ENCODE measurements at places on chromosomes 16 and 17. TPM values are rescaled to one million over a fixed set of nuclear protein-coding genes. Genes with fewer than 3 reads are reported as not detected.

Gene SLFN5
- total RNA-seq = 67.8 TPM

Gene RNU2-1
- not detected for total RNA-seq

Gene AANAT
- total RNA-seq = not detected

Gene DOK4
- total RNA-seq = 34.5 TPM

Gene CDK5R1
- total RNA-seq = 0.64 TPM

Gene FKBP10
- 228 TPM for total RNA-seq

Gene KLHL36
- 66.7 TPM for total RNA-seq

Gene SLC5A11
- total RNA-seq = not detected

Gene KCNH4
- not detected for total RNA-seq

Gene USP43
- not detected for total RNA-seq

DNA sequence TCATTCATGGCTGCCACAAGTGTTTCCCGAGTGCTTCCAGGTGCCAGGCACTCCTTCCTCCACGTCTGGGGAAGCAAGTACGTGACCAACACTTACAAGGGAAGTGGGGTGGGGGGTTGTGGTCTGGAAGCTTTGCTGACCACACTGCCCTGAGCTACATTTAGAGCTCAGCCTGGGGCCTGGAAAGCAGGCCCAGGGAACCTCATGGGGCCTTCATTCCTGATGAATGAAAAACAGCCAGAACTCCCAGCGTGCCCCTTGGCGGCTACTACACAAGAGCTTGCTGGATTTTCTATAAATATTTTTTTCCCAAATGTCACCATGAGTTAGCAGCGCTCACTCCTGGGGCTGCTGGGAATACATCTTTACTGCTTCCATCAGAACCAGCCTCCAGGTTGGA lies 73.3 kb downstream of the ABCC12 start:
- DNase-seq = no peak

GRCh38 chr16:74874912-74875546 lies 100.4 kb upstream of the FA2H start:
- DNase-seq = no peak

DNA sequence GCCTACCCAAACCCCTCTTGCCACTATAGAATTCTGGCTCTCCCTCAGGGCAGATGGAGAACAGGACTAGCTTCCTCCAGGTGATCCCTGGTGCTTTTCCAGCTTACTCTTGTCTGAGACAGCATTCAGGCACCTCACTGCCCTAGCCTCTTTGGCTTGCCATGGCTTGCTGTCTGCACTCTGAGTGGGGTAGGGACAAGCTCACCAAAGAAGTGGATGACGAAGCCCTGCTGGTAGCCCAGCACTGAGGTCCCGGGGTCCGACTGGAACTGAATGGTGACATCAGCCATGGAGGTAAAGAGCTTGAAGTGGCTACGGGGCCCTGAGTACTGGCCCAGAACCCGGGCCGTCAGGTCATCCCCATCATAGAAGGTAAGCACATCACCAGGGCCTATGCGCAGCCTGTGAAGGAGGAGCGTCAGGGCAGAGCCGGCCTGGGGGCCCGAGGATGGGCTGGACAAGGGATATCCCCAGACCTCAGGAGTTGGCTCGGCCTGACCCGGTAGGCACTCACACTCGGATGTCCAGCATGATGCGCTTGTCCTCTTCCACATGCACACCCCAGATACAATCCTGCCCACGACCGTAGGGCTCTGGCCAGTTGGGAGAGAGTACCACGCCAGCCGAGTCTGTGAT lies 7.6 kb upstream of the PHF12 start:
- no peak for DNase-seq

DNA sequence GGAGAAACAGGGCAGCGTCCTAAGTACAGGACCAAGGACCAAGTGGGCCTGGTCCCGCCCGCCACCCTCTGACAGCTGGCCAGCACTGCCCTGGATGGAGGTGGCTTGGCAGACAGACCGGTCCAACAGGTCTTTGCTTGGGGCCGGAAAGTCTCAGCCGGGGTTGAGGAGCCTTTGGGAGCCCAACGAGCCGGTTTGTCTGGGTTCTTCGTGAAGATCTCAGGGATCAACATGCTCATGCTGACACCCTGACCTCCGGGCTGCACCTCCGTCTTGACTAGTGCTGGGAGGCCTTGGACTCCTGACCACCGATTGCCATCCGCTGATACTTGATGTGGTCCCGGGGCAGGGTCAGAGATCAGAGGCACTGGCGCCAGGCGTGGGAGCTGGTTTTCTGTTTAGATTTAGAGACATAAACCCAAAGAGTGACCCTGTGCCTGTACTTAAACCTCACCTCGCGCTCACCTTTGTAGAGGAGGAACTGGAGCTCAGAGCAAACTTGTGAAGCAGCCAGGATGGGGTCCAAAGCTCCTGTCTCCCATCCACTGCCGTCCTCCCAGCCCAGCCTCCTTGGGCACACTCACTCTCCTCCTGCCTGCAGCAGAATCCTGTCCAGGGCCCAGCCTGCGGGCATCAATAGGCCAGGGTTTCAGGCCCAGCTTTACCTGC lies 92.1 kb upstream of the GSE1 start:
- DNase-seq = no peak

GRCh38 chr17:82061047-82061925 lies 4.3 kb downstream of the DUS1L start:
- no peak for DNase-seq

DNA sequence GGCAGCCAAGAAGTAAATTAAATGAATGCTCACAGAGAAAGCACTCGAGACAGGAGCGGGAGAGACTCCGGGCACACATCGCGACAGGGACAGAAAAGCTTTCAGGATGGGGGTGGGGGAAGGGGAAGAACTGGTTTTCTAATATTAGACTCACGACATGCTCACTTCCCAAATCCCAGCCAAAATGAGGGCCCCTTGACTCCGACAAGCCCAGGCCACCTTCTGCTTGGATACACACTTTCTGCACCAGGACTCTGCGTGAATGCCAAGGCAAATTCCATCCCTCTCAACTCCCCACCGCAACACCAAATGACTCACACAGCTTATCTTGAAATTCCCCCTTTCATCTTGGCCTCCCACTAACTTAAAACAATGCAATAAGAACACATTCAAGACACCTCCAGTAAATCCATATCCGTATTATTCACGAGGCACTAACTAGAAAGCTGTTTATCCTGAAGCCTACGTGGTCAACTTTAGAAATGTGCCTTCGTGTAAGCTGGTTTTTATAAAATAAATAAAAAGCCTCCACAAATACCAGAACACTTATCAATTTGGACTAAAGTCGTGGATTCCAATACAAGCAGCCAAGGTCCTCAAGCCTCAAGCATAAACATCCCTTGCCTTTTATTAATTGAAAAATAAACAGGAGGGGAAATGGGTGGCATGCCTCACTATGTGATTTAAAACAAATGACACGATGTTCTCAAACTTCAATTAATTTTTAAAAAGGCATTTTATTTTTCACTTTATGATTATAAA lies 46.1 kb downstream of the NXN start:
- DNase-seq = peak; percentile 96

DNA sequence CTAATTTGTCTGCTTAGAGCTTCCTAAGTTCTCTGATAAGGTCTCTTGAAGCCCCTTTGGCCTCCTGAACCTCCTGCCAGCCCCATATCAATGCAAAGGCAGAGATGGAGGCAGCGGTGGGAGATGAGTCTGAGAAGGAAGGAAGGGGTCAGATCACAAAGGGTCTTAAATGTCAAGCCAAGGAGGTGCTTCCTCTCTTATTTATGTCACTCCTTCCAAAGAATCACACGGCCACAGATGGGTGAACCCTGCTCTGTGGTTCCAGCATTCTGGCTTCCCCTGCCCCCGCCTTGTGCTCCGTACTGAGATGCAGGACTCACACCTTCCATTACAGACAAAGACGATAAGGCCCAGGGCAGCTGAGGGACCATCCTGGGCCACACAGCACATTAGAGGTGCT lies 96.3 kb downstream of the GSG1L start:
- DNase-seq = no peak

DNA sequence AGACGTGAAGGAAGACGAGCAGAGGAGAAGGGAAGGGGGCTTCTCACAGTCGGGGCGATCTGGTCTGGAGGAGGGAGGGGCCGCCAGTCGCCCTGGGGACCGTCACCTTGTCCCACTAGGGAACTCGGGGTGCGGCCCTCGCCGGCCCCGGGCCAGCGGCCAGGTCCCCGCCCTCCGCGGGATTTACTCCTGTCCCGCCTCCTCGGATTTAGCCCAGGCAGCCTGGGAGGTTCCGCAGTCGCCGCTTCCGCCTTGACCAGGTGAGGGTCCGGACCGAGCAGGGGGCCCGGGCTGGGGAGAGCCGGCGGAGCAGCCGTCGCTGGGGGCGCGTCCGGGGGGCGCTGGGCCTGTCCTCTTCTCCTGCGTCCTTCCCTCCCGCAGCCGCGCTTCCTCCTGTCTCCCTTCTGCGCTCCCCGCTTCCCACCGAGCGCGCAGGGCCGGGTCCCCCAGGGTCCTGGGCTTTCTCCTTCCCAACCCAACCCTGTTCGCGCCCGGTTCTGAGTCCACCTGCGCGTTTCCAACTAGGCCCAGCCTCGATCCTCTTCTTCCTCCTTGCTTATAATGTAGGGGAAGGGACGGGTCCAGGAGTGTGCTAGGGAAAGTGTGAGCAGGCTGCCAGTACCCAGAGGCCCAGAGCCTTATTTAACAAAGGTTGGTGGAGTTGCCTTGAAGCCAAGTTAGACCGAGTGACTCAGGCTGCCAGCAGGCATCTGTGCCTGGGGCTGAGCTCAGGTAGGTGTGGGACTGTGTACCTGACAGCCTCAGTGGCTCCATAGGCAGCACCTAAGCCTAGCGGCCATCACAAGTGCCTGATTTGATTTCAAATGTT lies at the start of gene TNK1:
Gene TNK1, plus strand, starts transcription at position 235 of the 829 bp plus-strand sequence. CDS start 1,838 bp downstream, outside the sequence.
- DNase-seq = no peak

- no peak for DNase-seq
These were observed at the start of gene CACNA1H for GRCh38 chr16:1152651-1153259. TSS of gene CACNA1H (plus strand) at chr16:1153106. CDS start at chr16:1153738, 632 bp downstream.

DNA sequence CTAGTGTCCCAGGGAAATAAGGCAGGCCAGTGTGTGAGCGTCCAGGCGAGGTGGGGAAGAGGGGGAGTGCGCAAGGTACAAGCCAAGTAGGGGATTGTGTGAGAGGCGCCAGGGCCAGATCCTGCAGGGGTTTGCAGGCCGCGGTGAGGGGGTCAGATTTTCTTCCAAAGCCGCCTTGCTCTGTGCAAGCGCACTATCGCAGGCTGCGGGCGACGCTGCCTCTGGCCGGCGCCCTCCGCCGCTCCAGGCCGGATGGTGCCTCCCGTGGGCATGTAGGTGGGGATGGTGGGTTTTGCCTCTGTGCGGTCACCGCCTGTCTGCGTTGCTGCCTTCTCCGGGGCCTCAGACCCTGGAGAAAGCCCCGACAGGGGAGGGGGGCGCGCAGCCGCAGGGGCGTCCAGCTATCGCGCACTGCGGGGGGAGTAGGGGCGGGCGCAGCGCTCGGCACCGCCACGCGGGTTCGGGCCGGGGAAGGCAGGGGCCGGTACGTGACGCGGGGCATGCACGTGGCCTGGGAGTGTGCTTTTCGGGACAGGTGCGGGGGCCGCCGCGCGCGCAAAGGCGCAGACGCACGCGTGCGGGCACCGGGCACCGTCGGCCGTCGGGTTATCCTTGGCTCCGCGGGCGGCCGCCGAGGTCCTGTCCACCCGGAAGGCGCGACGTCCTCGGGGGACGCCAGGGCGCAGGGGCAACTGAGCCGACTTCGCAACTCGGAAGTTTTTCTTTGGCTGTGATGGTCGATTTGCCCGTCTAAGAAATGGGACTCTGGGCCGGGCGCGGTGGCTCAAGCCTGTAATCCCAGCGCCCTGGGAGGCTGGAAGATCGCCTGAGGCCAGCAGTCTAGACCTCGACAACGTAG lies 1.1 kb upstream of the HAPSTR1 start:
- DNase-seq = peak; percentile 13

DNA sequence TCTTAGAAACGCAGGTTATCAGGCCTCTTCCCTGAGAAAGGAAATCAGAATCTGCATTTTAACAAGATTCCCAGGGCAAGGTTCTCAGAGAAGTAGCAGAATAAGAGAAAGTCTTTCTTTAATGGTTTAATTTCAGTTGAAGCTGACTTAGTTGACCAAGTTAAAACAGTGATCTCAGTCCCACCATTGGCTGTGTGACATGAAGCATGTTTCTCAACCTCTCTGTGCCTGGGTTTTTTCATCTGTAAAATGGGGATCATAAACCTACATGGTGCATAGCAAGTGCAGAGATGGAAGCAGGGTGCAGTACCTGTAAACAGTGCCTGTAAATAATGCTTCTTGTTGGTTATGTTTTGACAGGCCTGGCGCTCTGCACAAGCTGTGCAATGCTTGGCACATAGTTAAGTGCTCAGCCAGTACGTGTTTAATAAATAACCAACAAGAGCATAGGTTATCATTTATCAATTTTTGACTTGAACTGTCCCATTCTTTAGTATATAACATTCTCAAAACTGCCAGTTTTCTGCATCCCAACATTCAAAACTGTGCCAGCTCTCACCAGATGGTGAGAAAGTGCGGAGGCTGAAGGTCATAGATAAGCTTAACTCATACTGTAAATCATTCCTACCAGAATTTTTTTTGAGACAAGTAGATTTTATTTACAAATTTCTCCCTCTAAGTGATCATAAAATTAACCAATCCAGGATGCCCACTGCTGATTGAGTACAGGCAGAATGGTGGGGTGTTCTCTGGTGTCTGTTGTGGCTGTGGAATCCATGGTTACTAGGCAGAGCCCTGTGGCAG lies 6.9 kb downstream of the C17orf67 start:
- DNase-seq = no peak

DNA sequence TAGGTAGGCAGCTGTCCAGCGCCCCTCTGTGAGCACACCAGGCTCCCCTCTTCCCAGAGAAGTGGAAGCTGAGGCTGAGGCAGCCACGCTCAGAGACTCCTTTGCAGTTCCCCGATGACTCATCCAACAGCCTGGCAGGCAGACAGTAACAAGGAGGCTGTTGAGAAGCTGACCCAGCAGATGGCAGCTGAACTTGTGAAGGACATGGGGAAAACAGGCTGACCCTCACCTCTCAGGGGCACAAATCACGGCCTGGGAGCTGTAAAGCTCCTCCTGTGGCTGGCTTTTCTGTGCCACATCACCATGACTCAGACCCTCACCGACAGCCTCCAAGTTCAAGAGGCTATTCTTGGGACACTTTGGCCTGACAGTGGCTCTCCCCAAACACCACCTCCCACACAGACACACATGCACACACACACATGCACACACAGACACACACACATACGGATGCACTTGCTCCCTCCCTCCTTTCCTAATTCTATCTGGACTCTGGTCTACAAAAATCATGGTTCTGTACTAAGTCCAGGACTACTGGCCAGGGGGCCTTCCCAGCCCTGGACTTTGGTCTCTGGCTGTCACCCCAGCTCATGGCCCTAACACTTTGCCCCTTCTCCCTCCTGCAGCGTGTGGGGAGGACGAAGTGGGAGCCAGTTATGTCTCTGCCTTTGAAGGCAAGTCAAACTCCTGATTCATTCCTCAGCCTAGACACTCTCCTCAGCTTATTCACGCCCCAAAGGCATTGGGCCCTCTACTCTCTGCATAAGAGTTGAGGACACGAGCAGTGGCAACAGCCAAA lies 23.2 kb downstream of the MAP3K14 start:
- DNase-seq = peak; percentile 96

- no peak for DNase-seq
These were observed 94.5 kb upstream of the WSCD1 start for GRCh38 chr17:5975661-5976060.

GRCh38 chr16:9199311-9199710 lies 107.9 kb downstream of the HAPSTR1 start:
- no peak for DNase-seq

- no peak for DNase-seq
These were observed 6.2 kb downstream of the AKAP1 start for GRCh38 chr17:57091186-57091618.

All from fibroblast of villous mesenchyme (primary cell).